ENCODE measurements at places on chromosomes 3 and 15. TPM values are rescaled to one million over a fixed set of nuclear protein-coding genes. Genes with fewer than 3 reads are reported as not detected.

- DNase-seq, result no peak
Observed at GRCh38 chr15:75031848-75032247, 8.5 kb downstream of the PPCDC start.

DNA sequence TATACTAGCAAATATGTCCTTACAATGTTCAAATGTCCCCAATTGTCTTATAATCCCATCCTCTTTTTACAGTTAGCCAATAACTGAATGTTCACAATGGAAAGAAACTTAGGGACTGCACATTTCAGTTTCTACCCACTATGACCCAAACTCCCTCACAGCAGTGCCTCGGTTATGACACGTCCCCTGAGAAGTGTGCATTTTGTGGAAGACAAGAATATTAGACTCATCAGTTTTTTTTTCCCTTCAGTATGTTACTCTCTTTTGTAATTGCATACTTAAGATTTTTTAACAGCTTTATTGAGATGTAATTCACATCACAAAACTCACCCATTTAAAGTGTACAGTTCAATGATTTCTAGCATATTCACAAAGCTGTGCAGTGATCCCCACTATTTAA is 64.8 kb downstream of the IGF2BP2 start:
- DNase-seq, result no peak

CLSTN2 gene
- total RNA-seq, result 7.0 TPM

ERICH6 gene
- total RNA-seq, result 0.55 TPM

DNA sequence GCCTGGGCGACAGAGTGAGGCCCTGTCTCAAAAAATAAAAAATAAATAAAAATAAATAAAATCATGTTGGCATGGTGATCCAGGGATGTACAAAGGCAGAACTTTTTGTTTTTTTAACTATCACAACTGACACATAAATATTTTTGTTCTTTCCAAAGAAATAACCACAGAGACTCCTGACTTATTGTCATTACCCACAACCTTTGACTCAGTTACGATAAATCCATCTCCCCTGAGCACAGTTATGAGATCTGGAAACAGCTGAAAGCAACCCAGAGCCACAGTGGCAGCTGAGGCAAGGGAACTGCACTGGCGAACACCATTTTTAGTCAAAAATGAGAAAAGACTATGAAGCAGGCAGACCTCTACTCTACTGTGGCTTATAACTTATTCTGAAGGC is 24.0 kb downstream of the OSBPL10 start:
- DNase-seq, result no peak

DNA sequence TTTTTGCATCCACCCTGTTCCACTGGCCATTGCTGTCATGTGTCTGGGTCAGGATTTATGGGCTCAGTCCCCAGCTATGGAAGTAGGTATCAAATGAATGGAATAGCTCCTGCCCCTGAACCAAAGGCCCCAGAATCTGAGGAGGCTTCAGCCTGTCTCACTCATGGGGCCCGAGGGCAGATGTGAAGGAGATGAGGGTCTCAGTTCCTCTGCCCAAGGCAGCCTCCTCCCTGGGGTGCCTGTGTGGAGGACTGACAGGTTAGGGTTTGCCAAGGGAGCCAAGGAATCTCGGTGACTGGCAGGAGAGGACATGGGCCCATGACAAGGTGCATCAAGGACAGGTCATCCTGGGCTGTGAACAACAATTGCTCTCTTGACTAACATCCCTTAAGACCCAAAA is 70.4 kb downstream of the CPN2 start:
- no peak for DNase-seq

SERPINI2 gene
- 0.41 TPM for total RNA-seq

DNA sequence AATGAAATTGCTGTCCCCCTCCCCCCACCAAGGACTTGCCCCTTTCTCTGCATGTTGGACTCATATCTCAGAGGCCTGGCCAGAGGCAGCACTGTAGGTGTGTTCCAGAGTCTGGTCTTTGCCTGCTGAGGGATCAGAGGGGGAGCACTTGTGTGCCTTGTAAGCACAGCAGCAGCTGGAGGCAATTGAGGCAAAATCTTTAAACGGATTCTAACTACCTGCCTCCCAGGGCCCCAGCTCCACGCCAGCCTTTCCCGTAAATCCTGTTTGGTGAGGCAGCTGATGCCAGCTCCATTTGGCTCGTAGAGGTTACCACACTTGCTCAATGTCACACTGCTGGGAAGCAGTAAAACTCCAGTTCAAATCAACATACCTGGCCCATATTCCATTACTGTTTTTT is 2.3 kb upstream of the IDH2 start:
- DNase-seq, result no peak

GNB4 gene
- total RNA-seq, result 11.9 TPM

SCAANT1 gene
- not detected for total RNA-seq

- no peak for DNase-seq
Observed at GRCh38 chr3:123414973-123415775, 33.7 kb downstream of the ADCY5 start.

CPNE9 gene
- 0.16 TPM for total RNA-seq

DNA sequence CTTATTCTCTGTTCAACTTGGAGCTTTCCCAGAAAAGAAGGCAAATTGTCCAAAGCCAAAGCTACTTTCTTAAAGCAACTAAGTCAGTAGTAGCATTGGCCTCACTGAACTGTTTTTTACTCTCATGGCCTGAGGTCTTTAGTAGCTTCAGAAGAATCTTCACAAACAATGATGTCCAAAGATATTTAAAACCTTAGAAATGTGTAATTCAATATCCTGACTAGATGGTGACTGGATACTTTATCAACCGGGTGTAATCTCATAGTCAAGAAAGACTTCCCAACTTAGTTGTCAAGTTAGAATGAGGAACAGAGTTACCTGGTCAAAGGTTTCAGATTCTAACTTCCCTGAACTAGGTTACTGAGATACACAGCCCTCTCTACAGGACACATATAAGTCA is 226.3 kb upstream of the ARHGEF26 start:
- DNase-seq, result no peak

GRCh38 chr3:28669870-28670269 is 321.2 kb upstream of the AZI2 start:
- DNase-seq, result no peak

DNA sequence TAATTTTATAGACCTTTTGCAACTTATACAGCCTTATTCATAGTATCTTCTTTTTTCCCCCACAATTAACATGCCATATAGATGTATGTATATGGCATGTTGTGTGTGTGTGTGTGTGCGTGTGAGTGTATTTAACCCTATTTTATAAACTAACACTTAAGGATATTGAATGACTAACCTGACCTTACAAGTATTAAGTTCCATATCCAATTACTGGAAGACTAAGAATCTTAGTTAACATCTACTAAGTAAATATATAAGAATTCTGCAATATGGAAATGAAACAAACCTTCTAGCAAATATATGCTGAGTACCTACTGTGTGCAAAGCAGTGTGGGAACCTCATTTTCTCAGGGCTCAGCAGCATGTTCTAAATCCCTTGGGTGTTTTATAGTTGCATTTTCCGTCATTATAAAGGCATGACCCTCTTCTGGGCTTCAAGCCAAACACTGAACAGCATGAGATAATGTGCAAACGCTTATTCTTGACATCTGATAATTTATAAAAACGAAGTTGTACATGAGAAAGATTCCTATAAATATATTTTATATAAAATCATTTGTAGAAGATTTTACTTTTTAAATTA is 105.5 kb downstream of the NLGN1 start:
- no peak for DNase-seq

GRCh38 chr15:76168237-76168984 is 108.6 kb downstream of the TMEM266 start:
- no peak for DNase-seq

ZBTB20 gene
- 62.0 TPM for total RNA-seq

FGD5 gene
- total RNA-seq, result 13.9 TPM

DNA sequence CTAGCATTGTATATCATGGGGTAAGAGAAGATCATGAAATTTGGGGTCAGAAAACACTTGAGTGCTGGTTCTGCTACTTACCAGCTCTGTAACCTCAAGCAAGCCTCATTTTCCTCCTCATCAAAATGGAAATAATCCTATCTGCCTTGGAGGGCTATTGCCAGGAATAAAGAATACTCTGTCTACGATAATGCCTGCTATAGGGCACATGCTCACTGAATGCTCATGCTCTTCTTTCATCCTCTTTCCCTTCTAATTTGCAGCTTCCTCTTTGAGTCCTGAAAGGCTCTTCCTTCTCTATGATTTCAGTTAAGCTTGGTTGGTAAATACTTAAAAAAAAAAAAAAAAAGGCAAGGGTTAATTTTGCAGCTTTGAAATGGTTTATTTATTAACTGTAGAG is 12.8 kb downstream of the RTP1 start:
- DNase-seq, result no peak

DNA sequence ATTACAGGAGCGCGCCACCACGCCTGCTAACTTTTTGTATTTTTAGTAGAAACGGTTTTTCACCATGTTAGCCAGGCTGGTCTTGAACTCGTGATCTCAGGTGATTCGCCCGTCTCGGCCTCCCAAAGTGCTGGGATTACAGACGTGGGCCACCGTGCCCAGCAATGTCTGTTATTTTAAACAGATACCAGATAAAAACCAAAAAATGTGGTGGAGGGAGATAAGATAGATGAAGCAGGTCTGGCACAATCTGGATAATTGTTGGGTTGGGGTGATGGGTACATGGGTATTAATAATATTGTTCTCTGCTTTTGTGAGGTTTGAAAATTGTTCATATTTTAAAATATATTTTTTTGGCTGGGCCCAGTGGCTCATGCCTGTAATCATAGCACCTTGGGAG is 4.7 kb downstream of the RNF111 start:
- no peak for DNase-seq

- DNase-seq, result no peak
Observed at GRCh38 chr3:25288413-25288812, 139.7 kb upstream of the RARB start.

- no peak for DNase-seq
Observed at GRCh38 chr15:93823971-93824913, 407.1 kb upstream of the MCTP2 start.

DNA sequence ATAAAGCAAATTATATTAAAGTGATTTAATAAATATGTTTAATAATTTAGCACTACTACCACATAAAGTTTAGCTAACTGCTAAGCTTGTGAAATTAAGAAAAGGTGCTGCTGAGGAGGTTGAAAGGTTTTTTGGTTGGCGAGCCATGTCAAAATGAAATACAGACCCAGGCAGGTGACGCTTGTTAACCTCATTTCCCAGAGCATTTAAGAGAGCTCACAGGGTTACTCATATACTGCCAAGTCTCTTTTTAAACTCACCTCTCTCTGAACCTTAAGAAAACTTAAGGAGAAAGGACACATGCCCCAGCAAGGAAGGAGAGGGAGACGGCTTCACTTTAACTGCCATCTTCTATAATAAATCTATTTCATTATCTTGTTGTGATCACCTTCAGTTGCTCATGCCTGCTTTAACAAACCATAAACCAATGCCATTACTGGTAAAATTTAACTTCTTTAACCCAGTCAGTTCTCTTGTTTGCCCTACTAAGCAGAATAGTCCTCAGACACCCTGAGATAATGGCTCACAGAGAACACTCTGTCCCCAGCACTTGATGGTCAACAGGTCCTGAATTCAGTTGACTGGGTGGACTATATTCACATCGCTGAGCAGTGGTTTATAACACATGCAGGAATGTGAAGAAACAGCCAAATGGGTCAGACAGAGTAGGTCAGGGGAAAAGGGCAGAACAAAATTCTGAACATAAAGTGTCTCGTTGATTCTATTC is 540.1 kb downstream of the UNC13C start:
- DNase-seq, result no peak

ISLR gene
- 12.7 TPM for total RNA-seq

- DNase-seq, result no peak
Observed at GRCh38 chr3:135990903-135991302, 25.4 kb downstream of the PPP2R3A start.

CCDC191 gene
- 0.77 TPM for total RNA-seq

GRCh38 chr3:101635954-101636798 is 40.8 kb downstream of the ZBTB11 start:
- DNase-seq, result peak; percentile 49

MUC13 gene
- total RNA-seq, result 0.08 TPM

DNA sequence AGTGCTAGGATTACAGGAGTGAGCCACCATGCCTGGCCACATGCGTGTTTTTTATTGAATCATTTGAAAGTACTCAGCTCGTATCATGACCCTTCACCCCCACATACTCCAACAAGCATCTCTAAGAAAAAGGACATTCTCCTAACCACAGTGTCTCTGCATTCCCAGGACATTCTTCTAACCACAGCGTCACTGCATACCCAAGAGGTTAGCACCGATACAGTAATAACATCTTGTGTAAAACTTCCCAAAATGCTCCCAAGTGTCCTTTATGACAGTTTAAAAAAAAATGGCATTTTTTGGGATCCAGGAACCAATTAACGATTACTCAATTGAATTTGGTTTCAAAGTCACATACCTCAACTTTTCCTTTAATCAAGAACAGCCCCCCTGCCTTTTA is 39.6 kb downstream of the FLNB start:
- no peak for DNase-seq

RTP1 gene
- not detected for total RNA-seq

GRCh38 chr3:49570028-49570654 is 15.9 kb downstream of the BSN start:
- DNase-seq, result no peak

DNA sequence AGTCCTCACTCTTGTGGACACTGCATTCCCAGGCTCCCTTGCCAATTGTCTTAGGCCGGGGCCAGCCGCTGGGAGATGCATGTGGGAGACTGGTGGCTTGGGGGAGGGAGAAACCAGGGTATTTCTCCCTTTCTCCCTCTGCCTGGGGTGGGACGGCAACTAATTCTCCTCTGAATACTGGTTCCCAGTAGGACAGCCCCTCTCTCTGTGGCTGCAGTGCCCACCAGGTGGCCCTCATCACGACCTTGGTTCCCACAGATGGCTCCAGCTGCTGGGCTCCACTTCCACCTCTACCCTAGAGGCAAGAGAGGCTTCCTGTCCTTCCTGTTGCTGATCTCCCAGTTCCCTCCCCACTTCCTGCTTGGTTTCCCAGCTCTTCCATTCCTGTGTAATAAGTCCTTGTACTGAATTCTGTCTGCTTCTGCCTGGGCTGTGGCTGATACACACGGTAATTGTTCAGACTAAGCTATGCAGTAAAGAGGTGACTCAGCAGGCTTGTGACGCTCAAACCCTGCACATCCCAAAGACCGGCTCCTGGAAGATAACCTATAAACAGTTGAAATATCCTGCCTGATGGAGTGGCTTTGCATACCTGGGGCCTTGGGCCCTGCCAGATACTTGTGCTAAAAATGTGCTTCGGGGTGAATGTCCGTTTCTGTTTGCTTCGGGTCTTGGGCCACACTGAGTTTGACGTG is 20.4 kb upstream of the COPG1 start:
- DNase-seq, result peak; percentile 33

- no peak for DNase-seq
Observed at GRCh38 chr3:7280318-7280717, 419.4 kb downstream of the GRM7 start.
